ENCODE measurements at places on chromosomes 3 and 15. TPM values are rescaled to one million over a fixed set of nuclear protein-coding genes. Genes with fewer than 3 reads are reported as not detected.

GRCh38 chr3:23111797-23112196, 91.3 kb upstream of the UBE2E2 start:
- H3K36me3 ChIP-seq = no peaks in the 10 kb centered on the region
- no peaks in the 10 kb centered on the region for H3K27me3 ChIP-seq
- DNase-seq = no peak
- H3K4me3 ChIP-seq = no peak overlapping the region

- no peaks in the 10 kb centered on the region for H3K4me1 ChIP-seq
- no peak overlapping the region for H3K4me3 ChIP-seq
- H3K27ac ChIP-seq = no peak overlapping the region
- H3K27me3 ChIP-seq = no peaks in the 10 kb centered on the region
Measured at GRCh38 chr3:31322460-31322859, 210.3 kb upstream of the STT3B start.

GRCh38 chr3:185549122-185549521, 3.3 kb downstream of the LIPH start:
- H3K4me1 ChIP-seq = peaks cover 5% of the 10 kb centered on the region
- H3K27me3 ChIP-seq = no peaks in the 10 kb centered on the region
- H3K4me3 ChIP-seq = no peak overlapping the region
- H3K27ac ChIP-seq = peak overlapping the region; percentile 34

- H3K36me3 ChIP-seq = no peaks in the 10 kb centered on the region
- no peak overlapping the region for H3K4me3 ChIP-seq
- no peaks in the 10 kb centered on the region for H3K4me1 ChIP-seq
- no peak overlapping the region for H3K27ac ChIP-seq
- no peak for DNase-seq
Measured at GRCh38 chr3:21979706-21980105, 228.7 kb upstream of the ZNF385D start.

DNA sequence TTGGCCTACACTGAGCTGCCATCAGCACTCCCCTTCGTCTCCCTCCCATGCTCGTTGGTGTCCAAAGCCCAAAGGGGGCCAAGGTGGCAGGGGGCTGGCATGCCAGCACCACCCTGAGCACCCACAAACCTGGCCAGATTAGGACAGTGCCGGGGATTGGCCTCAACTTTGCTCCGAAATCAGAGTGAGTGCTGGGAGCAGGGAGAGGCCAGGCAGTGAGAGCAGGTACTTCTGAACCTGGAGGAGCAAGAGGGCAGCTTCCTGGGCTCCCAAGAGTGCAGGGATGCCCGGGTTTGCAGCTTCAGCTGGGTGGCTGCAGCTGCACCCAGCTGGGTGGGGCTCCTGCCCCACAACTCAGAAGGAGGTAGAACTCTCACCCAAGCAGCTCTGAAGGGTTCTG, 563.0 kb downstream of the SI start:
- no peak overlapping the region for H3K4me3 ChIP-seq
- no peaks in the 10 kb centered on the region for H3K27me3 ChIP-seq
- H3K27ac ChIP-seq = no peak overlapping the region

DNA sequence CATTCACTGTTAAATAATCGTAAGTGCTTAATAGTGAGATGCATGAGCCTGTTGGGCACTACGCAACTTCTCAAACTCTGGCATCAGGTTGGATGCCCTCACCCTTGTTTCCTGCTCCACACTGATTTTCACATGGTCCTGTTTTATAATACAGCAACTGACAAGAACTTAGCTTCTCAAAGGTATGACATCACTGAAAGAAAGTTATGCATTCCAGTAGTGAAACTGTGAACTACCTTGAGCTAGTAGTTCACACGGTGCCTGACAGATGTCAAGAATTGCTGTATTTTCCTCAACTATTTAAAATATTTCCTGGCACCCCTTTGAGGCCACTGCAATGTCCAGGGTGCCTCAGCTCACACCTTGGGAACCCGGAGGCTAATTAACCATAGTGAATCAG, 327.5 kb downstream of the RORA start:
- H3K4me1 ChIP-seq = no peaks in the 10 kb centered on the region
- H3K36me3 ChIP-seq = no peaks in the 10 kb centered on the region
- no peak for DNase-seq
- no peak overlapping the region for H3K4me3 ChIP-seq

DNA sequence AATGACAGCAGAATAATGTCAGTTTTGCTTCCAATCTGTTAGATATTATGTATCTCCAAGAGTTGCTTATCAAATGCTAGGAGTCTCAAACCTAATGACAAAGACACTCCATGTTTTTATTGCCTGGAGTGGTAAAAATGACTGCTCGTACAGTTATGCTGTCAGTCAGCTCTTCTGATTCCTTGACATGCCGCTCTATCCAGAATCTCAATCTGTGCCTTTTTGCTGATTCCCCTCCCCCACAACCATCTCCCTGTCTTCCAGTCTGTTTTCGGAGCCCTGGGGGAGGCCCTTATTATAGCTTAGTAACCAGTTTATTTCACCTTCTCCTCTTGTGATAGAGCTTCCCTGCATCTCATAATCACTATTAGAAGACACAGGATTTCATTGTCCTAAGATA, 2.6 kb downstream of the MKRN2 start:
- no peaks in the 10 kb centered on the region for H3K27me3 ChIP-seq
- no peak for DNase-seq
- peaks cover 66% of the 10 kb centered on the region for H3K4me1 ChIP-seq
- no peak overlapping the region for H3K4me3 ChIP-seq

GRCh38 chr3:40873476-40873875, 325.8 kb upstream of the CTNNB1 start:
- no peaks in the 10 kb centered on the region for H3K36me3 ChIP-seq
- no peak overlapping the region for H3K4me3 ChIP-seq
- H3K27me3 ChIP-seq = no peaks in the 10 kb centered on the region
- DNase-seq = no peak
- H3K27ac ChIP-seq = no peak overlapping the region

DNA sequence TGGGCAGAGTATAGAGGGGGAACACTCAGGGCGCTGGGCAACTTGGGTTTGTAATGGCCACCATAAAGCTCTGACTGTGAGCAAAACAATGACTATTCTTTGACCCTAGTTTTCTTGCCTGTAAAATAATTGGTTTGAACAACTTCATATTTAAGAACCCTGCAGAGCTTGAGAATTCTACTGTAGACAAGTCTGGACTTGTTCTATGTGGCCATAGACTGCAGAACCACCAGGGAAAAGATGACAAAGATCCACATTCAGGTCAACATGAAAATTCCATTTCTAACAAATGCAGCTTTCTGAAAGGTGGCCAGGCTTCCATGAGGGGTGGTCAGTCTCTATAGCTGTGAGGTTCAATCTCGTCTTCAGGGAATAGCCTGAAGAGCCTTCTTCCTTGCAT, 239.4 kb upstream of the LRRN1 start:
- H3K4me1 ChIP-seq = peaks cover 9% of the 10 kb centered on the region
- H3K27me3 ChIP-seq = no peaks in the 10 kb centered on the region
- no peak overlapping the region for H3K4me3 ChIP-seq

DNA sequence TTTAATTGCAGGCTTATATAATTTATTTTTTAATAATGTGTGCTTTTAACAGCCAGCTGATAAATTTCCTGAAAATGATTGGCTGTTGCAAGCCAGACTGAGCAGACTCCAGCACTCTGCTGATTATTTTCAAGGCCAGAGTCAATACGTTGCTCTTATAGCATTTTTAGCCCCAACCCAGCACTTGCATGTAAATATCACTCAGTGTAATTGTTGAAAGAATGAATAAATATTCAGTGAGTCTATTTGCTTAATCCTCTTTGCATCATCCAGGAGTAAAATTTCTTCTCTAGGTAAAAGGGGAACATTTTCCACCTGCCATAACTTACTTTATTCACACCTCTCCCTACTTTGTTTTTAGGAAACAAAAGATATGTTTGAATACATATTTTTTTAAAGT, 2.9 kb downstream of the GABRR3 start:
- H3K27me3 ChIP-seq = peaks cover 20% of the 10 kb centered on the region
- H3K4me3 ChIP-seq = no peak overlapping the region
- no peak for DNase-seq
- no peaks in the 10 kb centered on the region for H3K4me1 ChIP-seq
- no peak overlapping the region for H3K27ac ChIP-seq
- no peaks in the 10 kb centered on the region for H3K36me3 ChIP-seq

GRCh38 chr3:40079847-40080240, 229.7 kb upstream of the EIF1B start:
- H3K27me3 ChIP-seq = no peaks in the 10 kb centered on the region
- no peak for DNase-seq
- H3K27ac ChIP-seq = no peak overlapping the region
- no peaks in the 10 kb centered on the region for H3K4me1 ChIP-seq

- H3K4me1 ChIP-seq = peaks cover 100% of the 10 kb centered on the region
- H3K27me3 ChIP-seq = no peaks in the 10 kb centered on the region
- H3K4me3 ChIP-seq = no peak overlapping the region
- no peak for DNase-seq
Measured at GRCh38 chr15:92910451-92910850, 10.3 kb downstream of the CHD2 start.

DNA sequence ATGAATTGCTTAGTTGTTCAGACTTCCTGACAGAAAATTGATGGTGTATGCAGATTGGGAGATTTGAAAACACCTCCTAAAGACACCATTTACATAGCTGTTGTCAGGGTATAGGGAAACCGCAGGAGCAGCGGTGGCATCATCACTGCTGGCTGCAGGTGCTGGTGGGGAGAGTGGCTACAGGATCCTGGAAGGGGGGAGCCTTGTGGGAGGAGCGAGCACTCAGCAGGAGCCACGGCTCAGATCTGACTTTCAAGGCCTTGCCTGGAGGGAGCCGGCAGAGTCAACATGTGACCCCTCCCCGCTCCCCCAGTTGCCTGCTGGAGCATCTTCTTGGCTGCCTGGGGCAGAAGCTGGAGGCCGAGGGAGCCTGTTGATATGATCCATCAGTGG, 26.1 kb downstream of the EDEM1 start:
- no peak overlapping the region for H3K27ac ChIP-seq
- H3K27me3 ChIP-seq = no peaks in the 10 kb centered on the region
- no peak for DNase-seq

DNA sequence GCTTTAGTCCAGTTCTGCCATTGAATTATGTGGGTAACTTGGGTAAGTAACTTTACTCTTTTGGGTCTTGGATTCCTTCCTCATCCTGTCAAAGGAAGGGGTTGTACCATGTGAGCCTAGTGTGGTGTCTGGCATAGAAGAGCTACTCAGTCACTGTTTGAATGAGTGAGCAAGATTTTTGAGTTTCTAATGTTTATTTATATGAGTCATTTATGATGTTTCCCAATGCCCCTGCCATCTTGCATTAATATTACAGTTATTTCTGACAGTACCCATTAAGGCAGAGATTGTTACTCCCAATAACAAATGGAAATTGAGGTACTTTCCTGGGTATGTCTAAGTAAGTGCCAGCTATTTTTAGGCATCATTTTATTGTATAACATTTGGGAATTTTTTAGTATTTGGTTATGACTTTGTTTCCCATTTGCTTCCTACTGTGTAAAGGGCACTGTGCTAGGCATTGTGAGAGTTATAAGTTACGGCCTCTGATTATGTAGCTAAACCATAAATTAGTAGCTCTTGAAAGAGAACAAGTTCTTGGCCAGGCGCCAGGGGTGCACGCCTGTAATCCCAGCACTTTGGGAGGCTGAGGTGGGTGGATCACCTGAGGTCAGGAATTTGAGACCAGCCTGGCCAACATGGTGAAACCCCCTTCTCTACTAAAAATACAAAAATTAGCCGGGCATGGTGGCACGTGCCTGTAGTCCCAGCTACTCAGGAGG, 23.5 kb downstream of the NR1D2 start:
- DNase-seq = no peak
- no peak overlapping the region for H3K4me3 ChIP-seq
- peaks cover 45% of the 10 kb centered on the region for H3K4me1 ChIP-seq

CIB1 gene
- total RNA-seq = 74.8 TPM

RASSF1 gene
- 15.0 TPM for total RNA-seq

MAP1A gene
- 21.3 TPM for total RNA-seq

C2CD4A gene
- total RNA-seq = 0.25 TPM

CKMT1B gene
- 0.51 TPM for total RNA-seq

KBTBD13 gene
- 4.6 TPM for total RNA-seq

CAPN3 gene
- total RNA-seq = 5.7 TPM

P2RY14 gene
- 4.1 TPM for total RNA-seq

DPP8 gene
- total RNA-seq = 34.7 TPM

OXTR gene
- total RNA-seq = 0.30 TPM

TMEM212 gene
- not detected for total RNA-seq

LMAN1L gene
- 11.4 TPM for total RNA-seq

AGBL1 gene
- 0.02 TPM for total RNA-seq

MINAR1 gene
- total RNA-seq = 0.13 TPM

Measured in heart right ventricle (tissue), 16 donors.